Hippocampal formation (tissue), 2 donors: ENCODE measurements at places on chromosomes 13 and 19.

- no peak for DNase-seq
Measured at GRCh38 chr19:40147338-40147692, 43.9 kb upstream of the MAP3K10 start.

DNA sequence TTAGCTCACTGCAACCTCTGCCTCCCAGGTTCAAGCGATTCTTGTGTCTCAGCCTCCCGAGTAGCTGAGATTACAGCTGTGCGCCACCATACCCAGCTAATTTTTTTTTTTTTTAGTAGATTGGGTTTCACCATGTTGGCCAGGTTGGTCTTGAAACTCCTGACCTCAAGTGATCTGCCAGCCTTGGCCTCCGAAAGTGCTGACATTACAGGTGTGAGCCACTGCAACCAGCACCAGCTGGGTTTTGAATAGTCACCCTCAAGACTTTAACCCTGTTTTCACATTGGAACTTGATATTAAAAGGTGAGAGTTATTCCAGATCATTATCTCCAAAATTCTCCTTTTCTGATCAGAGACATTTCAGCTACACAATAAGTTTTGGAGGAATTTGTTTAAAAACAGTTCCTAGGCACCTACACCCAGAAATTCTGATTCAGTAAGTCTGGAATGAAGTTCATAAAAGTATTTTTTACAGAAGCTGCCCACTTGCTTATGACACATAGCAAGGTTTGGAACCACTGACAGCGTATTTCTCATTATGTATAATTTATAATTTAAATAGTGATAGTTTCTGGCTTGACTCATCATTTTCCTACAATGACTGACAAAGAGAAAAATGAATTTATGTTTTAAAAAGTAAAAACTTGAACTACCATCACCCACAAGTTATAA lies 417.3 kb downstream of the DIAPH3 start:
- no peak for DNase-seq

DNA sequence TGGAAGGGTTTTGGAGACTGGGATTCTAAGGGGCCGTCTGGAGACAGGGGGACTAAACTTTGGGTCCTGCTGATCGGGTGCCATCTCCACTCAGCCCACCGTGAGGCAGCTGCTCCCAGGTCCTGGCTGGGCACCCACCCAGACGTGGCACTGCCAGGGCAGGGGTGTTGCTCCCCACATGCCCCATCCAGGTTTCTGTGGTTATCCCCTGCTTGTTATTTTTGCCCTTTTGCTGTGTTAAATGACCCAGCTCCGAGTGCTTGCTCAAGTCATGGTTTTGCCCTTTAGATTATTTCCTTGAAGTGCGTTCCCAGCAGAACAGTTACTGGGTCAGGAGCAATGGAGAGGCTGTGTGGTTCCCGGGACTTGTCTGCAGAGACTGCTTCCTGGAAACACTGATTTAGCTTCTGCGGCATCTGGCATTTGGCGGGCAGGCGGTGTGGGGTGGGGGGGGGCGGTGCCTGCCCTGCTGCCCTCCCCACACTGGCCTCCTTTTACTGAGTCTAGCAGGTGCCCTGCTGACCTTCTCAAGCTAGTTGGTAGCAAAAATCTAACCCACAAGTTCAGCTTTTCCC lies 1.9 kb downstream of the RAB11B start:
- no peak for DNase-seq

- no peak for DNase-seq
Measured at GRCh38 chr13:40776681-40777165, 5.7 kb upstream of the MRPS31 start.

- DNase-seq, result no peak
Measured at GRCh38 chr19:40365613-40366401, 17.3 kb downstream of the PLD3 start.

- DNase-seq, result no peak
Measured at GRCh38 chr13:70253834-70254233, 145.6 kb upstream of the KLHL1 start.

- DNase-seq, result no peak
Measured at GRCh38 chr13:99075268-99076191, 97.7 kb upstream of the DOCK9 start.
